Activated T-cell treated with anti-CD3 and anti-CD28 coated beads for 4 hours (primary cell): ENCODE measurements at places on chromosomes 2 and 18.

DNA sequence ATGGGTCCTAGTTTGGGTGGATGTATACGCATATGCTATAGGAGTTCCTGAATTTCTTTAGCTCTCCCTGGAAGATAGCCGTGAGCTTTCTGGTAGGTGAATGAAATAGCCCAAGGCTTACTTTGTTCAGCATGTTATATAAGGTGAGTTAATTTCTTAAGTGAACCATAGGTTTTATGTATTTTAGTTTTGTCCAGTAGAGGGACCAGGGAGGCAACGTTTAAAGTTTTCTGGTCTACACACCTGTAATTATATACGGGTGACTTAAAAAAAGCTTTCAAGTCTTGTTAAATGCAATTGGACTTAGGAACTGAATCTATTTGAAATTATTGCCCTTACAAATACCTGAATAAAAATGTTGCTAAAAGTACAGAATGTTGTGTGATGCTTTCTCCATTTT lies 402.5 kb upstream of the DDX18 start:
- no peak for DNase-seq

DNA sequence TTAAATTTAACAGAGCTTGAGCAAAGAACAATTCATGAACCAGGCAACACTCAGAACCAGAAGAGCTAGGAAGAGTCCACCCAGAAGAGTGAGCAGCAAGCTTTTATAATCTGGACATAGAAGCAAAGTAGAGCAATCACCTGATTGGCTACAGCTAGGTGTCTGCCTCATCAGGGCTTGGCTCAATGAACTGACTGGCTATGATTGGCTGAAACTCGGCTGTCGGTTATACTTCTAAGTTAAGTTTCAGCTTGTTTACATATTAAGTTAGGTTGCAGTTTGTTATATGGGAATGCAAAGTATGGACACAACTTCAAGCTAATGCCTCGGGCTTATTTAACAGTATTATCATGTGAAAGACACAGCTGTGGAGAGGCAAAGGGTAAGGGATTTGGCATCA lies 63.2 kb upstream of the NABP1 start:
- no peak for DNase-seq

GRCh38 chr2:23745726-23746105 lies 181.2 kb downstream of the ATAD2B start:
- DNase-seq = no peak

DNA sequence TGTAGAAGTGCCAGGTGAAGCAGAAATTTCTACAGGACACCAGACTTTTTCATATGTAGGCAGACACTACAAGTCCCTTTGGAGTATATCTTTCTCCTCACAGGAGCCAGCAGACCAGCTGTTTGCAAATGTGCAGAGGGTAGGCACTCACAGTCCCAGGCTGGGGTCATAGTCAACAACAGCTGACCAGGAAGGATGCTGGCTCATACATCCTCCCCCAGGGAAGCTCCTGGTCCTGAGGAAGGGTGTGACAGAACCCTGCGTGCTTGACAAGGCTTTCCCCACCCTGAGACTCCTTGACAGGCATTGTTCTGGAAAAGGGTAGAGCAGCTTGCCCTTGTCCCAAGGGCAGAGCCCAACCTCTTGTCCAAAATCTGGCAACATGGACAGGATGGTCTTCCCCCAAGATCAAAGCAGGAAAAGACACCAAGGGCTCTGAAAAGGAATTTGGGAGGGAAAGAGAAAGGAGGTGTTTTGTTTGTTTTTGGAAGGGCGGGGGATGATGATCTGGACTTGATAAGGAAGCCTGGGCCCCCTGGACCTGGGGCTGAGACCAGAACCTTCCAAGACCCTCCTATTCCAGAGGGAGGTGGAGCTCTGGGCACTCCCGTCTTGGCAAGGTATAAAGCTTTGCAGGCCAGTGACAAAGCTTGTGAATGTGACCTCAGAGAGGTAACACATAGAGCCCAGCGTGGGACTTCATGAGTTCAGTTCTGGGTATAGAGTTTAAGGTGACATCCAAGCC lies 87.1 kb downstream of the GFPT1 start:
- no peak for DNase-seq

GRCh38 chr2:154589514-154589913 lies 109.0 kb upstream of the KCNJ3 start:
- DNase-seq = no peak
